ENCODE measurements at places on chromosomes 4 and X. TPM values are rescaled to one million over a fixed set of nuclear protein-coding genes. Genes with fewer than 3 reads are reported as not detected.

- peaks cover 2% of the 10 kb centered on the region for H3K27me3 ChIP-seq
- no peak for DNase-seq
- no peak overlapping the region for H3K27ac ChIP-seq
- H3K36me3 ChIP-seq = no peaks in the 10 kb centered on the region
- H3K4me3 ChIP-seq = no peak overlapping the region
Measured at GRCh38 chrX:18034945-18035344, 173.8 kb upstream of the RAI2 start.

- no peaks in the 10 kb centered on the region for H3K27me3 ChIP-seq
- H3K4me3 ChIP-seq = peak overlapping the region; percentile 78
- peak overlapping the region; percentile 84 for H3K27ac ChIP-seq
- peaks cover 24% of the 10 kb centered on the region for H3K4me1 ChIP-seq
- DNase-seq = peak; percentile 78
- no peaks in the 10 kb centered on the region for H3K36me3 ChIP-seq
Measured at GRCh38 chr4:81470456-81471297, 1.0 kb downstream of the RASGEF1B start.

- H3K4me3 ChIP-seq = no peak overlapping the region
- no peak for DNase-seq
- no peaks in the 10 kb centered on the region for H3K36me3 ChIP-seq
- H3K4me1 ChIP-seq = no peaks in the 10 kb centered on the region
- H3K27me3 ChIP-seq = no peaks in the 10 kb centered on the region
Measured at GRCh38 chr4:156946516-156947424, 24.8 kb downstream of the PDGFC start.

DNA sequence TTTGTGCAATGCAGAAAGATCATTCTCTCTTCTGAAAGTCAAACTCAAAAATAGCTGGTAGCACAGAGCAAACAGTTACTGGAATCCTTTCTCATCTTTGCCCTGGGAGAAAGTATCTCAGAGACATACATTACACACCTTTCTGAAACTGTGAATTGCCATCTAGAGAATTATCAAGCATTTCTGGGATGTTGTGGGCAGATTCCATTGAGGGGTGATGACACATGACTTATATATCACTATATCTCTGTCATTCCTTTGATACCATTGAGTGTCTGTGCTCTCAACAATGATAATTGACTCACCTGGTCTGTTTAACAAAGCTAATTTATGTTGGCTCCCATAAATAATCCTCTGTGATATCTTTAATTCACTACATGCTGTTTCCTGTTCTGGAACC lies 13.0 kb downstream of the SLIT2 start:
- H3K36me3 ChIP-seq = peaks cover 42% of the 10 kb centered on the region
- no peaks in the 10 kb centered on the region for H3K4me1 ChIP-seq
- DNase-seq = no peak
- no peak overlapping the region for H3K4me3 ChIP-seq
- no peak overlapping the region for H3K27ac ChIP-seq

DNA sequence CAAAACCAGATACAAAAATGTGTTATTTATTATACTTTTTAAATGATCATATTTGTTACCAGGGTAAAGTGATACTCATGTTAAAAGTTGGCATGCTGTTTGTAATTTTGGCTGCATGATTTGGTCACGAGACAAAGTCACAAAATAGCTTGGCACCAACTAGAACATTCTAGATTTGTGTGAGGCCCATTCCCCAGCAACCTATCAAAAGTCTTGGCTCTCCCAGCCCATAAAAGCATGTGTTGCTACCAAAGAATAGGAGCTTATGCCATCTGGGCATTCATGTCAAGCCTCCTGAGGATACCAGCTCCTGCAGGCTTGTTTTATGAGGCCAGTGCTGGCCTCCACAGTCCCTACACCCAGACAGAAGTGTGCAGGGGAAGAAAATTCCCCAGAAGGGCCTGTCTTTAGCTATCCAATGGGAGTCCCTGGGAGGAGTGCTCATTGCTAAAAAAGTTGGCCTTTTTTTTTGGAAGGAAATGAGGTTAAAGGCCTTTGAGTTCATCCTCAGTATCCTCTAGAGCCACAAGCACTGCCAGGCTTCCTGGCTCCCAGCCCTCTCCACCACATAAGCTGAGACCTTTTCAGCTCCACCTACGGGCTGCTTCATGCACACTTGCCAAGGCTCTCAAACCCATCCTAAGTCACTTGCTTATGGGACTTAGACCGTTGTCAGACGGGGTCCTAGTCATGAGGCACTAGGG lies 211.9 kb upstream of the EOLA2 start:
- H3K36me3 ChIP-seq = no peaks in the 10 kb centered on the region
- peak; percentile 19 for DNase-seq
- H3K27ac ChIP-seq = no peak overlapping the region

DNA sequence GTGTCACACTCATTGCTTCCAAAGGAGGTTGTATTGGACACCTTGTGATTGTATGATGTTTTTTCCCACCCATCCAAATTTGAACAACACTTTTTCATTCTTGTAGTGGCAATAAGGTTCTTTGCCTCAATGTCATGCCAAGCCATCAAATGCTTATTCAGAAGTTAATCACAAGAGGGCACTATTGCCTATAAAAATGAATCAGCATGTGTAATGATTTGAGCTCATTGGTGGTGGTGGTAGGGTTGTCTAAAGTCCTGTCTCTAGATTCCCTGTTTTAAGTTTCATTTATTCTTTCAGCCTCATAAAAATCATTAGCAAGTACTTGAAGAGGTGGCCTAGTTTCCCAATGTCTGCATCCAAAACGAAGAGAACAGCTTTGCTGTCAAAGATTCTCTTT lies 37.0 kb downstream of the IRS4 start:
- H3K36me3 ChIP-seq = no peaks in the 10 kb centered on the region
- H3K4me1 ChIP-seq = no peaks in the 10 kb centered on the region
- H3K27ac ChIP-seq = no peak overlapping the region
- DNase-seq = peak; percentile 59

DNA sequence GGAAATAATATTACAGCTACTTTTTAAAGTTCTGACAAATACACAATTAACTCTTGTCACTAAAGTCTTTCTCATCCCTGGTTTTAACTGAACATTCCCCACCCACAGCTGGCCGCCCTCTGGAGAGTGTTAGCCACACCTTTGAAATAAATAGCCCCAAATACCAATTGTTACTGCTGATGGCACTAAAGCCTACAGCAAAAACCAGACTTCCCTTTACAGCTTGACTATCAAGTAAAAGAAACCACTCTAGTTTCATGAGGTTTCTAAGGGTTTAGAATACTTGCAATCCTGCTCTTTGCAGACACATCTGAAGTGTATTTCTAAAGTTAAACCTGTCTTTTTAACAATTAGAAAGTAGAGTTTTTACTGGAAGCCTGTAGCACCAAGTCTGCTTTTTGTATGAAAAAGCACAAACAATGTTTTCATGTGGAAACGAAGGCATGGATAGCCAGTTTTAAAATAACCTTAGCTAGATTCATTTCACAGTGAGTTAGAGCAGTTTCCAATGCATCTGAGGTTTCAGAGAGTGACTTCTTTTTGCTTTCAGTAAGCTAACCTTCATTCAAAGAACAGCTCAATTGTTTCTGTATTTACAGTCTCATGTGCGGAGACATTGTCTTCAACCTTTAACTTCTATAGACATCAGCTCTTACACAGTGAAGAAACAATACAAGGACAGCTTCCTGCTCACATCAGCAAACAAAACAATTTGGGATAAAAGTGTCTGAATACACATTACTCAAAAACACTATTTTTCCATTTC lies 164.8 kb upstream of the VEGFC start:
- H3K4me1 ChIP-seq = peaks cover 5% of the 10 kb centered on the region
- H3K4me3 ChIP-seq = no peak overlapping the region
- H3K36me3 ChIP-seq = no peaks in the 10 kb centered on the region
- H3K27me3 ChIP-seq = no peaks in the 10 kb centered on the region
- H3K27ac ChIP-seq = no peak overlapping the region

GRCh38 chr4:105422207-105422920 lies 51.5 kb downstream of the PPA2 start:
- no peaks in the 10 kb centered on the region for H3K27me3 ChIP-seq
- no peak for DNase-seq
- peaks cover 12% of the 10 kb centered on the region for H3K36me3 ChIP-seq
- no peaks in the 10 kb centered on the region for H3K4me1 ChIP-seq

DNA sequence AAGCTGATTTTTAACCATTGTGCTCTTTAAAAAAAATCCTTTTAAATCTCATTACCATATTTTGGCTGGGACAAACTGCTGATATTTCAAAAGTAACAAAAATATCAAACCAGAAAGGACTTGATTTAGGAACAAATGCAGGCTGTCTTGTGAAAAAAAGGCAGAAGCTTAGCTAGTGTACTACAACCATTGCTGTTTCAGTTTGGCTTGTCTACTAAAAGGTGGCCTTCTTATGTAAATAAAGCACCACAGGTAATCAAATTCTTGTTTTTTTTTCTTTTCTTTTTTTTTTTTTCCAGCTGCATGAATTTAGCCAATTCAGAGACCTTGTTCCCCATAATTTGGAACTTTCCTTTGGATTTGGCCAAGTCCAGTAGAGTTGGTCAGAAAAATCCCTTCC lies 43.8 kb upstream of the MAGEA8 start:
- no peak overlapping the region for H3K4me3 ChIP-seq
- no peaks in the 10 kb centered on the region for H3K36me3 ChIP-seq
- no peaks in the 10 kb centered on the region for H3K27me3 ChIP-seq
- no peak for DNase-seq
- no peak overlapping the region for H3K27ac ChIP-seq

DNA sequence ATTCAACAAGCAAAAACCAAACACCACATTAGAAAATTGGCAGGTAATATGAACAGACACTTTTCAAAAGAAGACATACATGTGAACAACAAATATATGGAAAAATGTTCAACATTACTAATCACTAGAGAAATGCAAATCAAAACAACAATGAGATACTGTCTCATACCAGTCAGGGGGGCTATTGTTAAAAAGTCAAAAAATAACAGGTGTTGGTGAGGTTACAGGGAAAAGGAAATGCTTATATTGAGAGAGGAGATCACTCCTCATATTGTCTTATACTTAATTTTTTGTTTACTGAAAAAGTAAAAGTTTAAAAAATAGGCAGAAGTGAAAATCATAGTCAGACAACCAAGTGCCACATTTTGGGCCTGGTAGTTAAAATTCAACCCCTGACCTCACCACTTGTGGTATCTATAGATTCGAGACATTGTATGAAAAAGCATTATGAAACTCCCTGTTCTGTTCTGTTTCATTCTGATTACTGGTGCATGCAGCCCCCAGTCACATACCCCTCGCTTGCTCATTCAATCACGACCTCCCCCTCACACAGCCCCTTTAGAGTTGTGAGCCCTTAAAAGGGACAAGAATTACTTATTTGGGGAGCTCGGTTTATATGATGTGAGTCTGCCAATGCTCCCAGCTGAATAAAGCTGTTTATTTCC lies 153.7 kb upstream of the FGF16 start:
- no peaks in the 10 kb centered on the region for H3K27me3 ChIP-seq
- H3K4me3 ChIP-seq = no peak overlapping the region
- no peaks in the 10 kb centered on the region for H3K36me3 ChIP-seq
- no peaks in the 10 kb centered on the region for H3K4me1 ChIP-seq

DNA sequence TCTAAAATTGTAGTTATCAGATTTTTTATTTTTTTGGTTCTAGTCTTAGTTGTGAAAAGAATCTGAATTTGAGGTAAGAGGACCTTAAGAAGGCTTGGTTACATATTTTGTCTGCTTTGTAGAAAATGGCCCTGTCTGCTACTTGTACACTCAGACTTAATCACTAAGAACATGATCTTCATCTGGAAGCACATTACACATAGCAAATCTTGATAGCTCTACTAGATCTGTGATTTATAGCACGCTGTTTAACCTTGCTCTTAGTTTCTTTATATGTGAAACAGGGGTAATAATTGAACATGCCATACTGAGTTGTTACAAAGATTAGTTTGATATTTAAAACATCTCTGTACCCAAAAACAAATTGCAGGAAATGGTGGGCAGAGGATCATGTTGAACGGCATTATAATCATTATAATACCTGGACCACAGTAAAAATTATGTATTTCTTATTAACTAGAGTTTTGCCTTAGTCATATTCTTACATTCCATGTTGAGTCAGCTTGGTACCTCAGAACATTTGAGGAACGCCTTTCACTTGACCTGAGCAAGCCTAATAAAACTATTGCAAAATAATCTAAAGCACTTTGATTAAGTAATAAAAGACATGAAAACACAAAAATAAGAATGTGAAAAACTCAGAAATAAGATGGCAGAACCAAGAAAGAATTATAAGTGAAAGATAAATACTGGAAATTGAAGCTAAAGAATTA lies 738.0 kb upstream of the AADAT start:
- H3K36me3 ChIP-seq = no peaks in the 10 kb centered on the region
- H3K27ac ChIP-seq = no peak overlapping the region
- no peaks in the 10 kb centered on the region for H3K27me3 ChIP-seq
- no peak for DNase-seq
- no peaks in the 10 kb centered on the region for H3K4me1 ChIP-seq
- no peak overlapping the region for H3K4me3 ChIP-seq

DNA sequence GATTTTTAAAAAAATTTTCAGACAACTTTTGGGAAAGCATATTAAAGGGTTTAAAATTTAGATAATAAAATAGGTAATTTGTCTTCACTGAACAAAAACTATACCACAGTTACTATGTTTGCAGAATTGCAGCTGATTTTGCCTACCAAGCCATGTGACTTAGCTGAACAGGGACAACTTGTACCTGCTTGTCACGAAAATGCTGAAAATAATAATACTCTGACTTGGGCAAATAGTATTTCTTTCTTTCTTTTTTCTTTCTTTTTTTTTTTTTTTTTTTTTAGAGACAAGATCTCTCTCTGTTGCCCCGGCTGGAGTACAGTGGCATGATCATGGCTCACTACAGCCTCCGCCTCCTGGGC lies 225.2 kb upstream of the PPP1R2C start:
- peaks cover 14% of the 10 kb centered on the region for H3K27me3 ChIP-seq
- no peak for DNase-seq
- no peak overlapping the region for H3K27ac ChIP-seq
- no peaks in the 10 kb centered on the region for H3K4me1 ChIP-seq
- no peak overlapping the region for H3K4me3 ChIP-seq
- no peaks in the 10 kb centered on the region for H3K36me3 ChIP-seq

DNA sequence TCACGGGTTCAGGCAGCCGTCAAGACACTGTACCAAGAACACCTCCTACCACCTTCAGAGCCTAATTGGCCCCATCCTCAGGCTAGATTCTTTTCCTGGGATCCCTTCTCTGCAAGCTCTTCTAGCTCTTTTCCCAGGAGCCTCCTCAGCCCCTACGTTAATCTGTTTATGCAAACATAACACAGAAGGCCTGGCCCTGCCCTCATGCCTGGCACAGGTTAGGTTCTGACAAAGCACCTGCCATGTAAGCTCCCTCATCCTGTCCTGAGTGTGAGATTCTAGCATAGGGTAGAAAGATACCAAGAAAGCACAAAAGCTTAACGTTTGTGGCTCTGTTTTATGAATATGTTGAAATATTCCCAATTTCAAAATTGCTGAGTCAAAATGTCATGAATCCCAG lies 93.6 kb downstream of the IRF2 start:
- H3K36me3 ChIP-seq = no peaks in the 10 kb centered on the region
- peaks cover 31% of the 10 kb centered on the region for H3K4me1 ChIP-seq
- no peak overlapping the region for H3K27ac ChIP-seq
- DNase-seq = no peak

FAM184B gene
- total RNA-seq = 0.18 TPM

PDE6B gene
- 16.5 TPM for total RNA-seq

POLN gene
- 3.3 TPM for total RNA-seq

XAGE1A gene
- 0.58 TPM for total RNA-seq

SORCS2 gene
- 2.7 TPM for total RNA-seq

MTM1 gene
- total RNA-seq = 19.9 TPM

FOXR2 gene
- total RNA-seq = not detected

RASSF6 gene
- total RNA-seq = 2.7 TPM

MAGEA10 gene
- not detected for total RNA-seq

IL3RA gene
- total RNA-seq = 21.6 TPM

All from lung (tissue), 17 donors.